ENCODE measurements at places on chromosomes 13 and 19.

- no peak for DNase-seq
Measured at GRCh38 chr19:16454351-16454918, 17.3 kb downstream of the EPS15L1 start.

DNA sequence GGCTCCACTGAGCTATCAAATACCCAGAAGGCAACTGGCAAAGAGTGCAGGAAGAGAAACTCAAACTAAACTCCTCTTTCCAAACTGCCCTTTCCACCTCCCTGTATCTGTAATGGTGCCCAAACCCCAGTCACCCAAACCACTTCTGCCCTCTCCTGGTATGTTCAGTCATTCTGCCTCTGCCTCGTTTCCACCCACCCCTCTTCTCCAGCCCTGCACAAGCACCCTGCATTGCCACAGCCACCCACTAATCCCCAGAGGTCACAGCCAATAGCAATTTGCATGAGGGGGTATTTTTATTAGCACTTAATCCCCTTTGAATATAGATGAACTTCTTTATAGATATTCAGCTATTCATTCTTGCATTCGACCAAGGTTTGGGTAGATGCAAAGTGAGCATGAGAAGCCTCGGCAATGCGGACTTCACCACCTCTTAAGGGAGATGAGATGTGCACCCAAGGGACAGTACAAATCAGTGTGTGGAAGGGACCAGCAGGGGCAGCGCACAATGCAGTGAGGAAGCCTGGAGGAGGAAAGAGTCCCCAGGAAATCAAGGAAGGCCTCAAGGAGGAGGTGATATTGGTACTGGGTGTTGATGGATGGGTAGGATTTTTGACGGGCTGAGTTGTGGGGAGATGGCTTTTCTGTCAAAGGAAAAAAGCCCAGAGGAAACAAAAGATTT lies 12.4 kb downstream of the TMEM272 start:
- peak; percentile 71 for DNase-seq

DNA sequence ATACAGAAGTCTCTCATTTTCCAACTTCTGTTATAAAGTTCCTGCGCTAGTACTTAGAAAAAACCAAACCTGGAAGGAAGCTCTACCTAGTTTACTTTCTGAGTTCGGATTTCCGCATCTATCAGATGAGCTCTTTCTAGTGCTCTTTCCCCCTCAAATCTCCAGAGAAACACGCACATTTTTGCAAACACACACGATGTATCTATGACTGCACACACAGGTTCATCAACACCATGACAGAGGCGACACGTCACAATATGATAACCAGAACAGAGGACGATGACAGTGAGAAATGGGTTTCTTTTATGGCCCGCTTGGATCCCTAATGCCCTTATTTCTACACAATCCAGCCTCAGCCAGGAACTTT lies 629 bp upstream of the LRRC63 start:
- peak; percentile 47 for DNase-seq

DNA sequence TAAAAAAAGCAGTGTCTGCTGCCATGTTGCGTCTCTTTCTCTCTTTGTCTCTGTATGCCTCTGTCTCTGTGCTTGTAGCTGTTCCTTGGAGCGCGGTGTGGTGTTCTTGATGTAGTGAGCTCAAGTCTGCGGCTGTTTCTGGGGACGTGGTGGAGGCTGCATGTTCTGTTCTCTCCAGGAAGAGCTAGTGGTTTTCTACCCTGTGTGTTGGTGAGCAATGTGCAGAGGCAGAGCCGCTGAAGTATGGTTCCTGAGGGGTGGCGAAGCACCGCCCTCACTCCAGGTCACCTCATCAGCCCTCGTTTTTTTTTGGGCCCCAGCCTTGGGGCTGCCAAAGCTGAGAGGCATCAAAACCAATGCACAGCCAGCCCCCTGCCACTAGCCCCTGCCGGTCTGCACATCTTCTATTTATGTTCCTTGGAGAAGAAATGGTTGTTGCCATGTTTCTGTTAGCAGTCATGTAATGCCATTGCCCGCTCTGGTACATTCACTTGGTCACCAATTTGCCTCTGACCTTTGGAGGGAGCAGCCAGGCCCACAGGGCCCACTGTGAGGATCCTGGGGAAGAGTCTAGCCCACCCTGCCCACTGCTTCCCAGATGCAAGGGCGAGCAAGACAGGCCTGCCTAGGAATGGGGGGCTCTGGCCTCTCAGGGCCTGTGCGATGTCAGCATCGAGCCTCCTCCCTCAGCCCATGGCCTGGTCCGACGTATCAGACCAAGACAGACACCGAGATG lies 7.2 kb downstream of the HNRNPL start:
- DNase-seq, result no peak

DNA sequence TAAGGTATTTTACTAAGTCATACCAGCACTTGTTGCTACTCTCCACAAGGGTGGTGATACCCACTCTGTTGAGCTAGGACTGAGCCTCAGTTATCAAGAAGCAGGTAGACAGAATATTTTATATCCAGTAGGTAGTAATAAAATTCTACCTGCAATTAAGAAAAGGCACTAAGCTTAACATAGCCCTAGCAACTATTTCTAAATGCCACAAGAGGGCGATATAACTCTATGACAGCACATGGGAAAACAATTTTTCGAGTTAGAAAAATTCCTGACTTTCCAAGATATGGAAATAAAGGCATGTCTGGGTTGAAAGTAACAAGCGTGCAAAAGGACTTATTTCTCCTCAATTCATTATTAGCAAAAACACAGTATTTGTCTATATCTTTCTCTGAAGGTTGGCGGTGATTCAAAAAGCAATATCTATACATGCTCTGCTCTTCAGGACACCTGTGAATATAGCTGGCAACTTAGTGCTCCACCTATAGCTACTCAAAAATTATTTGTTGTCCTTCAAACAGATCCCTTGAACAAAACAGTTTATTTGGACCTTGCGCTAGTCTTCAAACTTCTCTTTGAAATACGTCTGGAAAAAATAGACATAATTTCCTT lies 14.7 kb downstream of the CCDC169 start:
- DNase-seq, result peak; percentile 14

GRCh38 chr19:1632462-1633268 lies 19.8 kb downstream of the TCF3 start:
- DNase-seq, result no peak

DNA sequence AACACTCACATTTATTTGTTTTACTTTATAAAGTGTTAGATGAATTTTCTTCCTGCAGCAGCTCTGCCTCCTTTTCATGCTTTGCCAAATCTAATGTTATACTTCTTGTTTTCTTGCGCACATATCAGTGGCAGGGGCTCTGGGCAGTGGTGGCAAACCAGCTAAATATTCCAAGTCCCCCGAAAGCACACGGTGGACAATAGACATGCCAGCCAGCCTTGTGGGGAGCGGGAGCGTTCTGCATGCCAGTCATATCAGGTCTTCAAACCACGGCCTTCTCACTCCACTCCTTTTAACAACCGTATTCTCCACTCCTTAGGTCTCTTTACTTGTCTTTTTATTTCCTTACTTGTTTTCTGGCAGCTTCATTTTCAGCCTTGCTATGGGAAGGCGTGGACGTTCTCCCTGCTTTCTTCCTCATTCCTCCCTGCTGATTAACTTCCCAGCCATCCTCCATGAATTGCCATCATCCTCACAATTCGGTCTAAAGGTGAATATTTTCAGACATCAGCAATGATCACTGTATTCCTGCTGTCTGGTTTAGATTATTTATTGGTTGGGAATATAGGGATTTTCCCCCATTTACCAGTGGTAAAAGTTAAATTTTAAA lies 77.1 kb upstream of the WASF3 start:
- DNase-seq, result no peak

DNA sequence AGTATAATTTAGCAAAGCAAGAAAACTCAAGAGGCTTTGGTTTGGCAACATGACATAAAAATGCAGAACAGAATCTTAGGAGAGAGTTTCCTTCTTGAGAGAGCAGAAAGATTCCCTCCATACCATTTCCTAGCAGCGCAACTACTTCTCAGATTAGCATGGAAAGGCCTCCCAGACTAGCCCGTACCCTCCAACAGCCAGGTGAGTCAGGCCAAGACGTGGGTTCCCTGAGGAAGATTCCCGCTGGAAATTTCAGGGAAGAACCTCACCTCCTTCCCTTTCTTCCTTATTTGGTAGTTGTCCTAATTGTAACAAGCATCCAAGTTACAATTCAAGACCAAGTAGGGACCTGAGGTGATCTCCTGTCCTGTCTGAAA lies 12.3 kb downstream of the COL4A2 start:
- no peak for DNase-seq

- DNase-seq, result no peak
Measured at GRCh38 chr19:39906820-39907611, 27.4 kb downstream of the FCGBP start.

GRCh38 chr13:88429862-88430261 lies 758.7 kb downstream of the SLITRK5 start:
- DNase-seq, result no peak

- DNase-seq, result no peak
Measured at GRCh38 chr13:32254416-32254815, 60.7 kb downstream of the ZAR1L start.

- DNase-seq, result no peak
Measured at GRCh38 chr13:87889254-87889653, 218.1 kb downstream of the SLITRK5 start.

- no peak for DNase-seq
Measured at GRCh38 chr13:30134578-30134977, 172.8 kb downstream of the KATNAL1 start.
